ENCODE measurements at places on chromosomes 7 and 10.
A peak's percentile ranks its signal among the peaks of the same experiment; 100 is the strongest.

- no peak for DNase-seq
Observed at GRCh38 chr7:149104749-149105148, 14.2 kb upstream of the ZNF786 start.

DNA sequence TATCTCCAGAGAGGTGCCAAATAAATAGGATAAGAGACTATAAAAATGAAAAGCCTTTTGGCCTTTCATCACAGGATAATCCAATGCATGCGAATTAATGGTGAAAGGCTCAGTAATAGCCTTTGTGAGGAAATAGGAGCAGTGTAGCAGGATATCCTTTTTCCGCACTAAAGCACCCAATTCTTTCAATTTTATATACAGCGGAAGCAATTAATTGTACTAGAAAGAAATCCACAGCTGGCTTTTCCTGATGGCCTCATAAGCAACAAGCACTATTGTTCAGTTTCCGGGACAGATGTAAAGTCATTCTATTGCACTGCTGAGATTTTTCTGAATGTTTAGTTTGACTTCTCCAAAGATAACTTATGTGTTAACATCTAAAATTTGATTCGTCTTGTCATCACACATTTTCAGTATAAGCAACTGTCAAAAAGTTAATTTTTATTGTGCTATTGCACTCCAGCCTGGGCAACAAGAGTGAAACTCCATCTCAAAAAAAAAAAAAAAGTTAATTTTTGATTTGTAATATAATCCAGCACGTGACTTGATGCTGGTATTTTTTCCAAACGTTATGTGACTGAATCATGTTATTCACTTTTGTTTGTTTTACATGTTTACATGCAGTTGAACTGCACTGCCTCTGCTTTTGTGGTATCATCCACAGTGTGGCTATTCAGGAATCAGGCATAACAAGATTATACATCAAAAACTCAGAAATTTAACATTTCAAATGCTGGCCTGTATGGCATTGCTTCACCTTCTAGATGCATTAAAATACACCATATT lies 8.4 kb upstream of the BMPR1A start:
- no peak for DNase-seq

GRCh38 chr7:27119412-27119911 lies 11.1 kb downstream of the HOXA4 start:
- no peak for DNase-seq

- no peak for DNase-seq
Observed at GRCh38 chr7:1431634-1432380, 27.5 kb downstream of the MICALL2 start.

DNA sequence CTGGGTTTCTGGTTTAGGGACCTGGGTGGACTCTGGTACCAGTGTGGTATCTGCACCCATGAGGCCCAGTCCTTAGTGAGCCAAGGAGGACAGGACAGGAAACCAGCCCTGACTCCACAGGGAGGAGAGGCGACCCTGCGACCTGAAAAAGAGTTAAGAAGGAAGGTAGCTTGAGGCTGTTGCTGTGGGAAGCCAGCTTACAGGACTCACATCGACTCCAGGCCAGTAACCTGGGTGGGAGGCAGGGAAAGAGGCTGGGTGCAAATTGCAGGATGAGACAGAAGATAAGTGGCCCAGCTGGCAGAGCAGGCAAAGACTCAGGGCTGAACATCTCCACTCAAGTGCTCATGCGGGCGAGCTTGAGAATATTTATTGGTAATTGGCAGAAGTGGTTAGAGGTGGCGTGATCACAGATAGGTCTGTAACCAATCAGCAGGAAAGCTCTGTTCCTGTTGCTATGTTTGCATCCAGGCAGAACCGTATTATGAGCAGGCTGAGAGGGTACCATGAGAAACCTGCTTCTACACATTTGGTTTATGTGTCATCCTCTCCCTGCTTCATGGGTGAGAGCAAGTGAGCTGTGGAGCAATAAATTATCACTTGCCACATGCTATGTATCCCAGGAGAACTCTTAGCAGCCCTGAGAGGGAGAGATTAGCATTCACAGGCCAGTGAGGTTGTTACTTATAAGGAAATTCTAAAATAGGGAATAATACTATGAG lies 11.0 kb downstream of the TLL2 start:
- peak; percentile 57 for DNase-seq

- no peak for DNase-seq
Observed at GRCh38 chr7:41305001-41305400, 397.9 kb downstream of the INHBA start.

- DNase-seq = no peak
Observed at GRCh38 chr10:17624996-17625395, 7.8 kb upstream of the HACD1 start.

- DNase-seq = peak; percentile 52
Observed at GRCh38 chr7:42495256-42495655, 258.2 kb upstream of the GLI3 start.

- peak; percentile 6 for DNase-seq
Observed at GRCh38 chr10:67923551-67923950, 39.1 kb downstream of the SIRT1 start.

GRCh38 chr10:47421057-47421952 lies 37.2 kb upstream of the ZNF488 start:
- DNase-seq = peak; percentile 74

DNA sequence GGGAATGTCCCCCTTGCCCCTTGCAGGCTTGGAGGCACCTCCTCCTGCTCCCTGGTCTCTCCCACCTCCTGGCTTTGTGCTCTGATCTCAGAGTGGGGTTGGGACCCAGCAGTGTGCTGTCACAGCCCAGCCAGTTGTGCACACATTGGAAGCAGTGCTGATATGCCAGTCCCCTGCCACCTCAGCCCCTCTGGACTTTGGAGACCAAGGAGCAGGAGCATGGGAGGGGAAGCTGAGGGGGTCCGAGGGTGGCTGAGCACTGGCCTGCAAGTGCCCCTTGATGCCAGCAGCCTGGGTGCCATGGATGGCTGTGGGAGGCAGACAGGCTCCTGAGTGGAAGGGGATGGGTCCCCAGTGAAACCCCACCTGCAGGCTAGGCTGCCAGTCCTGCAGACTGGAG lies 235.4 kb downstream of the ZNF716 start:
- no peak for DNase-seq

GRCh38 chr7:64832136-64832535 lies 37.9 kb downstream of the ZNF138 start:
- DNase-seq = no peak

DNA sequence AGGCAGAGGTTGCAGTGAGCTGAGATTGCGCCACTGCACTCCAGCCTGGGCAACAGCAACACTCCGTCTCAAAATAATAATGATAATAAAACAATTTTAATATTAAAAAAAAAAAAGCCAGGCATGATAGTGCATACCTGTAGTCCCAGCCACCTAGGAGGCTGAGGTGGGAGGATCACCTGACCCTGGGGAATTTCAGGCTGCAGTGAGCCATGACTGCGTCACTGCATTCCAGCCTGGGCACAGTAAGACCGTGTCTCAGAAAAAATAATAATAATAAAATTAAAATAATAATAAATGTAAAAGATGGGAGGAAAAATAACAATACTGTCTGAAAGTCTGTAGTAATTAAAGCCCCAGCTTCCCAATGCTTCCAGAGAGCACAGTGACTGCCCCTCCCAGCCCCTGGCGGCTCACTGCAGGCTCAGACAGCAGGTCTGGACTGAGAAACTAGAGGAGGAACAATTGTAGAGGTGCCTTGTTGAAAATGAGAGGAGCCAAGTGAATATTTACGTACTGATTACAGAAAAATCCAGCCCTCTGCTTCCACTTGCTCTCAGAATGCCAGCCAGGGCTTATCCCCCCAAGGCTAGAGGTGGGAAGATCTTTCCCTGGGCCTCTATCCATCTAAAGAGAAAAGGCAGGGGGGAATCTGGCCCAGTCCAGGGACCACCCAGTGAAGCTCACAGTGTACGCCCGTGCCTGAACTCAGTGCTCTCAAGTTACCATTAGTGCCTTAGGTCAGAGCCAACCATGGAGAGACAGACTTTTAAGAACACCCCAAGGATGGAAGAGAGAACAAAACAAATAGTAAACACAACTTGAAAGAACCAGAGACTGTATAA lies 112.8 kb downstream of the PARD3 start:
- peak; percentile 83 for DNase-seq

GRCh38 chr7:92158660-92159575 lies 20.0 kb downstream of the LRRD1 start:
- peak; percentile 52 for DNase-seq

DNA sequence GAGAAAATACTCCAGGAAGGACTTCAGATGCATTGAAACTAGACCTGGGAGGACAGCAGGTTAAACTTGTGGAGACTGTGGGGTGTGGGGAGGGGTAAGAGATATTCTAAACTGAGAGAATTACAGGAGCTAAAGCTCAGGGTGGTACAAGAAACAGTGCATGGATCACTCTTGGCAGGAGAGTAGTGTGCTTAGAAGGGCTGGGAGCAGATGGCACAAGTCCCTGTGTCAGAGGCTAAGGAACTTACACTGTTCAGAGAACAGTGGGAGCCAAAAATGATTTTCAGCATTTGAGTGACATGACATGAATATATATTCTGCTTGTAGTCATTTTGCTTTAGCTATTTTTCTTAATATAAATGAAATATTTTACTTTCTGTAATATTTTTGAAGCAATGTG lies 36.0 kb upstream of the LAMB1 start:
- no peak for DNase-seq

Data from mammary epithelial cell (primary cell).